Daoy (cell line): ENCODE measurements at places on chromosomes 4 and X. TPM values are rescaled to one million over a fixed set of nuclear protein-coding genes. Genes with fewer than 3 reads are reported as not detected.

TEX13D gene
- not detected in 2 replicates for total RNA-seq

SPIN2A gene
- total RNA-seq: not detected in 2 replicates

ALAS2 gene
- not detected in 2 replicates for total RNA-seq

DNA sequence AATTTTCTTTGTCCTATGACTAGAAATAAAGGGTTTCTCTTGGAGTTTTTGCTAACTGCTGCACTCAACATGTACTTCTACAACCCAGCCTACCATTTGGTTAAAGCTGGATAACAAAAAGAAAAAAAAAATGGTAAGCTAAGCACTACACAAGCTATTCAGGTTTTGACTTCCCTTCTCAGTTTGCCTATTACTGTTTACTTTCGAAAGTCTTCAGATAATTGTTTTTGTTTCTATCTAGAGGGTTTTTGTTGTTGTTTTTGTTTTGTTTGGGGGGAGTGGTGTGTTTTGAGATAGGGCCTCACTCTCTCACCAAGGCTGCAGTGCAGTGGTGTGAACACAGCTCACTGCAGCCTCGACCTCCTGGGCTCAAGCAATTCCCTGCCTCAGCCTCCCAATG, 46.6 kb downstream of the CLOCK start:
- DNase-seq: no peak

- peak; percentile 5 for DNase-seq
These were observed 78.9 kb downstream of the SLC10A7 start for GRCh38 chr4:146442801-146443200.

- no peak for DNase-seq
These were observed 57.4 kb upstream of the ARSJ start for GRCh38 chr4:114036864-114037263.

DNA sequence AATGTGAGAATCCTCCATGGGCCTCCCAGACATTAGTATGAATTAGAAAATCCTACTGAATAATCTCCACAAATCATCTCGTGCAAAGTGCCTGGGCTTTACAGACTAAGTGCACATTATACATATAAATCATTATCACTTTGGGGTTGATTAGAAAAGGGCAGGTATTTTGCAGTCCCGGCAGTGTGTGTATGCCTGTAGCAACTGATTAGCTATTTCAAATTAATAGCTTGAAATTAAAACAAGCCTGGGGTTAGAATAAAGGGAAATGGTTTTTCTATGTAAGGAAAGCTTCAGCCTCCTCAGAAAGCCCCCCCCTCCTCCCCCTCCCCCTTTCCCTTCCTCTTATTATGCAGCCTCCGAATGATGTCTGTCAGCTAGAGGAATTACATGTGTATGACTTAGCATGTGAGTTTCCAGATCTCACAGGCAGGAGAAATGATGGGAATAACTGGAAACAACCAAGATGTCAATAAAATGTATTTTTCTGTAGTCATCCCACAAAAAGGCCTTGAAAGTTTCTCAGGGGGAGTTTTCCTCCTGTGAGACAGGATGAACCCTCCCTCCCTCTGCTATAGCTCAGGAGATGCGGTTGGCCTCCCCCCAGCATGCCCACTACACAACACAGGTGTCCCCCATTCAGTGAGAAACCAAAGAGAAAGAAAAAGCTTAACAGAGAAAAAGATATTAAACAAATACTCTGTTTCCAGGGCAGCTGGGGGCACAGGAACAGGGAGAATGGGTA, 41.2 kb upstream of the RASGEF1B start:
- DNase-seq: no peak

GRCh38 chr4:112492321-112492720, 23.7 kb downstream of the NEUROG2 start:
- DNase-seq: no peak

DNA sequence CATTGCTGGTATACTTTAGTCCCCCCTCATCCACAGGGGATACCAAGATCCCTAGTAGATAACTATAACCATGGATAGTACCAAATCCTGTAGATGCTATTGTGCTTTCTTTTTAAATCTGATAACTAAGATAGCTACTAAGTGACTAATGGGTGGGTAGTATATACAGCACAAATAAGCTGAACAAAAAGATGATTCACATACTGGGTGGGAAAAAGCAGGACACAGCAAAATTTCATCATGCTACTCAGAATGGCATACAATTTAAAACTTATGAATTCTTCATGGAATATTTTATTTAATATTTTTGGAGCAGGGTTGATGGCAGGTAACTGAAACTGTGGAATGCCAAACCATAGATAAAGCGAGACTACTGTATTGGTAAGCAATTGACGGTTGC, 161.6 kb downstream of the IL15 start:
- DNase-seq: no peak

DNA sequence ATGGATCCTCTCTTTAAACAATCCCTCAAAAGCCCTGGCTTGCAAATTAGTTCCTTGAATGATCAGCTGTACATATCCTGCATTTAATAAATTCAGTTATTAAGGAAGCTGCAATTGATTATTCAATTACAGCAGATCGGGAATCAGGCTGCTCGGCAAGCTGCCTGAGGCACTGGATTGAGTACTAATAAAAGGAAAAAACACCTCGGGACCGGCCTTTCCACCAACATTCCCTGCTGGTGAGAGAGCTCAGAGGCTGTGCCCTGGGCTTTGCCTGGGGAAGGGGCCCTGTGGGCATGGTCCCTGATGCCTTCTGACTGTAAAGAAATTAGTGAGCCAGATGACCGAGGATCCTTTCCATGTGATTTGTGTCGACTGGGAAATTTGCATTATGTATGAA, 69.2 kb downstream of the SORCS2 start:
- no peak for DNase-seq

DNA sequence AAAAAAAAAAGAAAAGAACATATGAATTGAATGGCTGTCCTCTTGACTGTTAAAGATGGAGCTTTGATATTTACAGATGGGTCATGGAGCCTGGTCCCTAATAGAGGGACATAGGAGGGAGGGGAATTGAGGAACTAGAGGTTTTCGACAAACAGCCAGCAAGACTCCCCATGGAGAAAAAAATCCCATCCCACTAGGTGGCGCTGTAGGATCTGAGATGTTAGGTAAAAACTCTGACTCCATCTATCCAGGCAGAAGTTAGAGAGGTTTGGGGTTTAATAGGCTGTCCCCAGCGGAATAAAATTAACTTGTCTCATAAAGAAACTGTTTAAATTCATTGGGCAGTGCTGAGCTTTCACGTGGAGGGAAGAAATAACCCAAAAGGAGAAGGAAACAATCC, 45.9 kb downstream of the HMGB2 start:
- DNase-seq: peak; percentile 20

DNA sequence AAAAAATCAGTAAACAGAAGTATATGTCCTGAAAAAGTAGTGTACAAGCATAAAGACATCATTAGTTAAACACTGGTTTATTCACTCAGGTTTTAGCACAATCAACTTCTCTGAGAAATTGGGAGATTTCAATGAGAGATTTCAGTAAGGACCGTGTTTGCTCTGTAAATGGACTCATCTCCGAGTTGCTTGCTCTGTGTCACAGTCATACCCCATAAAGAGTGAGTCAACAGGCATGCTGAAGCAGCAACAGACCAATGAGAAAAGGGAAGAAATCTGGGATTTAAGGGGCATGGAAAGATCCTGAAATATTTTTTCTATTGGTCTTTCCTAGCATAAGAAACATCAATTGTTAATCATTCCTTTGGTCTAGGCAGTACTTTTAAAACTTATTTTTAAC, 4.7 kb downstream of the GLUD2 start:
- DNase-seq: peak; percentile 29

- DNase-seq: no peak
These were observed 9.6 kb downstream of the PSAPL1 start for GRCh38 chr4:7425124-7425523.

DNA sequence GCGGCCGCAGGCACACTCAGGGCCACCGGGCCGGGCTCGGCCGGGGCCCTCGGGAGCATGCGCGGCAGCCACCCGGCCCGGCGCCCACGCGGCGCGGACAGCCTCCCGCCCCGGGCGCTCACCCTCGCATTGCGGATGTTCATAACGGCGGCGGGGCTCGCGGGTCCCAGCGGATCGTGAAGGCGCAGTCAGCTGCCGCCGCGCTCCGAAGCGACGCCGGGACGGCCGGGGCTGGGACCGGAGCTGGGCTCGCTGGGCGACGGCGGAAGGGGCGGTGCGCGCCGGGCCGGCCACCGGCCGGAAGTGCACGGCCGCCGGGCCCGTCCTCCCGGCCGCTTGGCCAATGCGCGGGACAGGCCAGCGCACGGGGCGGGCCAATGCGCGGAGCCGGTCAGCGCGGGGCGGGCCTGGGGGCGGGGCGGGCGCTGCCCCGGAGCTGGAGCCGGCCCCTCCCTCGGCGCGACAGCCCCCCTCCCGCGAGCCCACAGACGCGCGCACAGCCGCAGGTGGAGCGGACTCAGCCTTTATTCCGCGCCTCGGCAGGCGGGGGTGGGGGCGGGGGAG, at the start of gene NAA10:
Gene NAA10, minus strand, starts transcription at position 276 of the 564 bp plus-strand sequence. Its CDS starts 133 bp downstream, at position 143.
- DNase-seq: peak; percentile 83

- no peak for DNase-seq
These were observed 140.7 kb downstream of the BTC start for GRCh38 chr4:74653331-74654229.

GRCh38 chr4:138919094-138919936, 96.3 kb upstream of the NOCT start:
- DNase-seq: peak; percentile 72

- peak; percentile 10 for DNase-seq
These were observed 78.8 kb downstream of the CLDN22 start for GRCh38 chr4:183241322-183241640.

DNA sequence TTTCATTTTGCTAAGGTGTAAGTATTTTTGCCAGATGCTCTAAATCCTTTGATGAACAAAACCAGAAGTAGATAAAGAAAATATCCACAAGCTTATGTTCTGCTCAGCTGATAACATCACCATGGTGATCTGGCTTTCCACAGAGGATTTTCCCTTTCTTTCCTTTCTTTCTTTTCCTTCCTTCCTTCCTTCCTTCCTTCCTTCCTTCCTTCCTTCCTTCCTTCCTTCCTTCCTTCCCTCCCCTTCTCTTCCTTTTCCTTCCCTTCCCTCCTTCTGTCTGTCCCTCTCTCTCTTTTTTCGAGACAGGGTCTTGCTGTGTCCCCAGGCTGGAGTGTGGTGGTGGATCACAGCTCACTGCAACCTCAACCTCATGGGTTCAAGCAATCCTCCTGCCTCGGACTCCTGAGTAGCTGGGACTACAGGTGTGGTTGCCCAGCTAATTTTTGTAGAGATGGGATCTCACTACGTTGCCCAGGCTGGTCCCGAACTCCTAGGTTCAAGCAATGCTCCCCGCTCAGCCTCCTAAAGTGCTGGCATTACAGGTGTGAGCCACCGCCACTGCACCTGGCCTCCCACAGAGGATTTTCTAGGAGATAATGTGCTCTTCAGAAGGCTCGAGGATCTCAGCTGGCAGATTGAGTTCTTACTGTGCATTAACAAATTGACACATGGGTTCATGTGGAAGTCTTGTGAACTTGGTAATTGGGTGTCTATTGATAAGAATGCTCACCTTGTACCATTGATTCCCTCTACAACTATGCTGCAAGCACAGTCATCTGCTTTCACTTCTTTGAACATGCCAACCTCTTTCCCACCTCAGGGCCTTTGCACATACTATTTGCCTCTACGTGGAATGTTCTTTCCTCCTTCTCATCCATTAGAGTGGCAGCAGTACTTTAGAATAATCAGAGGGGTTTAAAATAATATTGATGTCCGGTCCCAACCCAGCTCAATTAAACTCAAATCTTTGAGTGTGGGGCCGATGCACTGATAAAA, 1.4 kb upstream of the RHOH start:
- DNase-seq: no peak

GRCh38 chr4:57672846-57673433, 562.8 kb upstream of the IGFBP7 start:
- DNase-seq: no peak
